ENCODE measurements at places on chromosomes 11 and 22. TPM values are rescaled to one million over a fixed set of nuclear protein-coding genes. Genes with fewer than 3 reads are reported as not detected.

Gene RPS6KA4
- total RNA-seq: 10.0 TPM

Gene DMC1
- total RNA-seq: 4.1 TPM

Gene PKNOX2
- 5.3 TPM for total RNA-seq

Gene ZBTB16
- total RNA-seq: 9.7 TPM

Gene OAF
- total RNA-seq: 1.4 TPM

Gene VSIG2
- total RNA-seq: not detected

Gene C11orf52
- not detected for total RNA-seq

Gene MYBPC3
- total RNA-seq: not detected

Gene PHETA2
- 3.0 TPM for total RNA-seq

Gene MRPL21
- total RNA-seq: 43.2 TPM

Gene ACTN3
- total RNA-seq: not detected

Gene FBLN1
- total RNA-seq: 22.3 TPM

- DNase-seq: no peak
Measured at GRCh38 chr22:48395201-48395600, 1432.5 kb downstream of the BRD1 start.

DNA sequence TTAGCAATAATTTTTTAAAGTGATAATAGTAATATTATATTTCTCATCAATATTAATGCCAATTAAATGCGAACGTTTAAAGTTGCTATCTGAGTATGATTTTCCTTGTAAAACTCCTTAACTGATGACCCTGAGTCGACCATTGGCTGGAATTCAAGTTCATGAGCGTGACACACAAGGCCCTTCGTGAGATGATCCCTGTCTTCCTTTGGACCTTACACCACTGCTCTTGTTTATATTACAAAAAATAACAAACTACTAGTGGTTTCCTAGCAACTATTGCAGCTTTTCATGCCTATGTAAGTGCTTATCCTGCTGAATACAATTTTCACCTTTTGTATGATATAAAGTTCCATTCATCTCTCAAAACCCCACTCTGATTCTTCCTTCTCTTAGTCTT lies 752.9 kb downstream of the CNTN5 start:
- no peak for DNase-seq

- DNase-seq: no peak
Measured at GRCh38 chr11:94958121-94958696, 15.1 kb downstream of the CWC15 start.

GRCh38 chr11:125592305-125593113 lies at the start of gene STT3A:
Gene STT3A (plus strand): TSS chr11:125592852. CDS start chr11:125595916, 3,064 bp downstream.
- DNase-seq: peak; percentile 99

- no peak for DNase-seq
Measured at GRCh38 chr11:30393012-30393411, 70.1 kb downstream of the ARL14EP start.

GRCh38 chr22:31080164-31080847 lies 812 bp upstream of the SMTN start:
- DNase-seq: no peak

GRCh38 chr22:22897091-22897490 lies 9.5 kb downstream of the IGLL5 start:
- no peak for DNase-seq

DNA sequence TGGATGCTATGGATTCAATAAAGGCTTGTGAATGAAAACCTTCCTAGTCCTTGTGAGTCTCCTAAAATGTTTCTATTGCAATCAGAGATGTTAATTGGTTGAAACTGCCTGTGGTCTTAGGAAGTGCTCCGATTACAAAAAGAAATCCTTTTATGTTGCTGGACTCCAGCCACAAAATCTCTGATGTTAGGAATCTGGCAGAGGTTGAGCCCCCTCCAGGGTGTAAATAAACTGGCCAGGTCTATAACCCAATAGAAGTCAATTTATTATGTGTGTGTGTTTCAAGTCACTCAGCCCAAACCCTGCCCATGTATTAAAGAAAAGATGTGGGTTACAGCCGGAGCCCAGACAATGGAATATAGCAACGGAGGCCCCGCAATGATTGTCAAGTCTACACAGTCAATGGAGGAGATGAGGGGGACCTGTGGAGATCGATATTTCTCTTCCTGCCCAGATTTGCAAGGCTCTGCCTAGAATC lies 218.1 kb upstream of the SORL1-AS1 start:
- DNase-seq: no peak

- DNase-seq: no peak
Measured at GRCh38 chr22:17634696-17635095, 3.9 kb upstream of the BCL2L13 start.

GRCh38 chr22:16989915-16990314 lies 18.1 kb downstream of the GAB4 start:
- no peak for DNase-seq

- DNase-seq: no peak
Measured at GRCh38 chr22:44815099-44816070, 63.0 kb downstream of the ARHGAP8 start.
